ENCODE measurements at places on chromosomes 3 and 15.

- no peak for DNase-seq
These were observed 57.3 kb downstream of the ARNT2 start for GRCh38 chr15:80461356-80462095.

- no peak for DNase-seq
These were observed 171.8 kb downstream of the FEZF2 start for GRCh38 chr3:62201438-62202035.

DNA sequence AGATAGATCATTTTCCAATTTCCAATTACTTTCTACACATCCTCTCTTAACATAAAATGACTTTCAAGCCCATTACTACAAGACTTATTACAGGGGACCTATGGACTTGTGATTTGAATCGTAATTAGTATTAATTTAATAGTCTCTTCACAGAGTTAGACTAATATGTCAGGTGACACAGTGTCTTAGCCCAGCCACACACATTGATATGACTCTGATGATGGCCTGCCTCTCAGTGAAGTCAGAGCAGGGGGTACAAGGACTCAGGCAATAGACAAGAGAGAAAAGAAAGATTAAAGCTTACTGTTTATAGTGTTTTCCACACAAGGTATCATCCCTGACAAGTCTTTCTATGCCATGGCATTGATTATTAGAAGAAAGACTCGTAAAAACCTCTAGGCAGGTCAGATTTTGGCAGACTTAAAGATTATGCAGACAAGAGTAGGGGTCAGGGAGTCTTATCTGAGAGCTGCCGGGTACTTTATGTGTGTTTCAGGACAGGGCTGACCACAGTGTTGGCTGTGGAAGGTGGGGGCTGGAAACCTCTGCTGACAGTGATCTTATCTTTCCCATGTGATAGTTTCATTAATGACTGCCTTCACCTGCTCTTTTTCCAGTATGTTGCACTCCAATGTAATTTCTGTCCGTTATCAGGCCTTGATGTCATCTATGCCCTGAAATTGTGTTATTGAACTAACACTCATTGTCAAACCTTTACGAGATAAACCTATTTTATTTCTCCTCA lies 50.1 kb downstream of the B3GALNT1 start:
- no peak for DNase-seq

DNA sequence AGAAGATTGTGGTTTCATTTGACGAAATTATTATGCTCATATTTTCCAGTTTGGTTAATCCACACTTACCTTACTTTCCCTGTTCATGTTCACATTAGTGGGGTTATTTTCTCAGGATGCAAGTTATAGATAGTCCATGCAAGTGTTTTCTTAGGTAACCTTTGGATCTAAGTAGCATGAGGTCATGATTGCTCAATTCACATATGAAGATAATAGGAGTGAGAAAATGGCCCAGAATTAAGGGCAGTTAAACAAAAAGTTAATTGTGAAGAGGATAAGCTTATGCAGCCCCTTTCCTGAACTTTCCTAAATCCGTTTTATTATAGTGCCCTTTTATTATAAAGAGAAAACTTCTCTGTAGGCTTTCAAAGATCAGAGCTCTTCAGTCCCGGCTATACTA lies 83.4 kb downstream of the CD200R1L start:
- no peak for DNase-seq

GRCh38 chr15:26711445-26711844 lies 61.4 kb downstream of the GABRB3 start:
- no peak for DNase-seq

GRCh38 chr3:68057637-68058320 lies 403.4 kb upstream of the SUCLG2 start:
- no peak for DNase-seq

DNA sequence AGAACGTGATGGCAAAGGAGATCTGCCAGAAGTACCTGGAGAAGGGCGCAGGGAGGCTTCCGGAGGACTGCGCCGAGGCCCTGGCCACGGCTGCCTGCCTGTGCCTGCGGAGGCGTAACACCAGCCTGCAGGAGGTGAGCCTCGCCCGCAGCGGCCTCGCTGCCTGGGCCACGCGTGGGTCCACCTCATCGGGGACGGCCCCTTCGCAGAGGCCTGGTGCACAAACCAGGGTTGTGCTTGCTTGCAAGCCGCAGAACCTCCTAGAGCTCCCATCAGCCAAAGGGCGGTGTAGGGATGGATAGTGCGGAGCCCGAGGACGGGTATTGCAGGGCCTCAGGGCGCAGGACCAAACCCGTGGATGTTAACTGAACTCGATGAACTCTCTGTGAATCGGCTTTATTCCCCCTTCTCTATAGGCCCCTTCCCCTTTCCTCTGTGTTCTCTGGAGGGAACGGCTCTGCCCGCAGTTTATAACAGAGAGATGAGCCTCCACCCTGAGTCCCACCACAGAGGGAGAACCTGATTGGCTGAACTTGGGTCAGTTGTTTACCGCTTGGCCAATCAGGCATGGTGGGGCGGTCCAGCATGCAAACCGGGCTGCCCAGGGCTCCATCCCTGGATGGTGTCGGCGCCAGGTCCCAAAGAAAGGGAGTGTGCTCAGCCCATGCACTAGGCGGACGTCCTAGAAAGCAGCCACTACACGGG lies 13.6 kb upstream of the TATDN2 start:
- DNase-seq = no peak

GRCh38 chr15:35023804-35024203 lies 35.7 kb upstream of the ZNF770 start:
- no peak for DNase-seq

DNA sequence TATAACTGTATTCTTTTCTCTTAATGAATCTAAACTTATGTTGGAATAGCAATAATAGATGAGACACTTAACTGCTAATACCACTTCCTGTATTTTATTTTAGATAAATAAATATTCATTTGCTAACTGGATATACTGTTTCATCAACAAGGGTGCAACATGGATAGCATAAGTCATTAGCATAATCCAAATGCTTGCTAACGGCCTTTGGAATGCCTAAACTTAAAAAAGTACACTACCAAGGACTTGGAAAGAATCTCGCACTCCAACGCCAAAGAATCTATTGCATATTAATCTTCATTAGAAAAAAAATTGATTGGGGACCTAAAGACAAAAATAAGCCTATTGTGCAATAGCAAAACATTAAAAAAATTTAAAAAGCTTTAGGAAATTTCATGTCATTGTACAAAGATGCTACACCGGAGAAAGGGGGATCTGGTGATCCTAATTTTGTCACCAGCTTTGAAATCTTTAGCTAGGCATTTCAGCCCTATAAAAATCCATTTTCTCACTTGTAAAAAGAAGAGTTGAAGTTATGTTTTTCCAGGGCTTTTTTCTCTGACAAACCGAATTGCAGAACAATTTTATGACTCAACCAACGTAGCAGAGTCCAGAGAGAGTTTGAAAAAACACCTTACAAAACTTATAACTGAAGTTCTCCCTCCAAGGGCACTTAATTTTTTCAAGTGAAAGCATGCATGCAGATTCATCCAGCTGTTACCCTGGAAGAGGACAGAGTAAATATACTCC lies 4.1 kb downstream of the VGLL3 start:
- no peak for DNase-seq

- DNase-seq = no peak
These were observed 2.9 kb upstream of the NME9 start for GRCh38 chr3:138332472-138333073.

- DNase-seq = no peak
These were observed 16.7 kb downstream of the SMAD3 start for GRCh38 chr15:67082007-67082536.

DNA sequence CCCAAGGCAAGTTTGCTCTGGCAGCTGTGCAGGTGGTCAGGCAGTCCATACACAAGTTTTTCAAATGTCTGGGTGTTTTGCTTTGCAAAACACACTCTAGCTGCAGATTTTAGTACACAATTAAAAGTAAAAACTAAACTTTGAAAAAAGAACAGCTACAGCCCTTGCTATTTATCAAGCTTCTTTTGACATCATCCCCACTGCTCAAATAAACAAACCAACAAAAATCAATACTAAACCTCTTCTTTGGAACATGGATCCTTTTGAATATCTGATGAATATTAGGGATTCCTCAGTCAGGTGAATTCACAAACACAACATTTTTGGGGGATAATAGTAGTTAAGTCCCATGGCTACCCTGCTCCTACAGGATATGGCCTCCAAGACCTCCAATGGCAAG lies 249.2 kb downstream of the SUCLG2 start:
- DNase-seq = no peak

- no peak for DNase-seq
These were observed 304.0 kb downstream of the CACNA2D3 start for GRCh38 chr3:54426381-54426780.

All from SK-N-MC (cell line).